ENCODE measurements at places on chromosomes 2 and 18.

- no peak for DNase-seq
Measured at GRCh38 chr2:135037831-135038230, 9.4 kb downstream of the MAP3K19 start.

GRCh38 chr18:62716619-62717168, 1.4 kb downstream of the PHLPP1 start:
- no peak for DNase-seq

DNA sequence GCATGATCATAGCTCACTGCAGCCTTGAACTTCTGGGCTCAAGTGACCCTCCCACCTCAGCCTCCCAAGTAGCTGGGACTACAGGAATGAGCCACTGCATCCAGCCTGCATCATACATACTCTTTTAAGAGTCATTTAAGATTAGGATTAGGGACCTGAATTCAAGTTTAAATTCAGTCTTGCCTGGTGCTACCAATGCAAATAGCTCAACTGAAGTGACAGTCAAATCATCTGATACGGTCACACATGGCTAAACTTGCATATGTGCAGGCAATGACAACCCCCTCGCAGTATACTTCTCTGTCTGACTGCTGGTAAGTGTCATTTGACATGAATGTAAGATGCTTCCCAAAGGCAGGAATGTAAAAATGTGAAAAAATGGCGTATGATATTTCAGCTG, 31.8 kb upstream of the TMEM131 start:
- no peak for DNase-seq

- no peak for DNase-seq
Measured at GRCh38 chr2:960061-960736, 9.6 kb downstream of the SNTG2 start.

GRCh38 chr2:224405841-224406370, 4.0 kb upstream of the FAM124B start:
- no peak for DNase-seq

All from CMK (cell line).